Left cardiac atrium (tissue), 4 donors: ENCODE measurements at places on chromosomes 6 and 20. TPM values are rescaled to one million over a fixed set of nuclear protein-coding genes. Genes with fewer than 3 reads are reported as not detected.

- no peak for DNase-seq
Measured at GRCh38 chr6:27872642-27873020, 39.6 kb downstream of the OR2B2 start.

The CLPSL2 gene
- total RNA-seq, result not detected

- peak; percentile 76 for DNase-seq
Measured at GRCh38 chr20:50762435-50763220, 31.2 kb downstream of the PARD6B start.

DNA sequence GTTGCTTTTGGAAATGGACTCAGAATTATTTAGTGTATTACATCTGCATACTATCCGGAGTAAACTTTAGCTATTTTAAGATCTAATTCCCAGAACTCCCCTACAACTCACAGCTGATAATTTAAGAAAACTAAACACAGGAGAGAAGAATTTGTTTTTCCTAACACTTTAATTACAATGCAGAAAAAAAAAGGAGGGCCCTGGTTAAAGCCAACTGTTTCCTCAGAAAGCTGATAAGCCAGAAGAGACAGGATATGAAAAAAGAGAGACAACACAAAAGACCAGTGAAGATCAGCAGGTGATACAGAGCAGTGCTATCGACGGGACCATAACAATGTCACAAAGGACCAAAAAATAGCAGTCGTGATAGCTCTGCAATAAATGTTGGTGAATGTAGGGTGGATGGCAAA, 5.8 kb downstream of the IFNGR1 start:
- no peak for DNase-seq

The SLC22A1 gene
- total RNA-seq, result 1.1 TPM

GRCh38 chr20:55354720-55355119, 650.6 kb downstream of the CBLN4 start:
- no peak for DNase-seq

DNA sequence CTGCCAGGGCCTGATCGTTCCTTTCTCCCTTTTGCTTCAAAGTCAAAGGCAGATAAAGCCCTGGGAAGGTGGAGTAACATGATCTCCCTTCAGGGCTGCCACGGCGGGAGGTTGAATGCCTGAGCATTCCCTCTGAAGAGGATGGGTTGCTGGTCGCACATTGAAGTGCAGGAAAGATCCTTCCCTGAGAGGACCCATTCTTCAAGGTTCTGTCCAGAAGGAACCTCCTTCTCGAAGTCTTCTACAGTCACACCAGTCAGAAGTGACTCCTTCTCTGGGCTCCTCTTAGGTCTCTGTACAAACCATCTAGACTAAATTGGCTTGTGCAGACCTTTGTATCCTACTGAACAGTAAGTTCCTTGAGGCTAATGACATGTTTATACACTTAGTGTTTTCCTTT, 192.6 kb upstream of the VGLL2 start:
- no peak for DNase-seq

The TMEM244 gene
- total RNA-seq, result not detected

DNA sequence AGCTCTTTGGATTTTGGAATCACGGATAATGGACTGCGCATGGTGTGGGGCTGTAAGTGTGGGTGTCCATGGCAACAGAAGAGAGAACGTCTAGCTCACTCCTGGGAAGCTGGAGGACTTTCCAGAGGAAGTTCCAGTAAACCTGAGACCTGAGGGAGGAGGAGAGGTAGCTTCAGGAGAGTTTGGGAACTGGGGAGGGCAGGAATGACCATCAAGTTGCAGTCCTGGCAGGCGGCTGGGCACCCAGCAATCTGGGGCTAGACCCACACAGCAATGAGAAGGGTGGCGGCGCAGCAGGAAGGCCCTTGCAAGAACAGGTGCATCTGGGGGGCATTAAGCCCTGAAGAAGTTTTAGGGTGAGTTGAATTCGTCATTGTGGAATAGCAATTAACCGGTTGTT, 95.9 kb downstream of the FOXC1 start:
- DNase-seq, result no peak

The DNAH8 gene
- not detected for total RNA-seq

DNA sequence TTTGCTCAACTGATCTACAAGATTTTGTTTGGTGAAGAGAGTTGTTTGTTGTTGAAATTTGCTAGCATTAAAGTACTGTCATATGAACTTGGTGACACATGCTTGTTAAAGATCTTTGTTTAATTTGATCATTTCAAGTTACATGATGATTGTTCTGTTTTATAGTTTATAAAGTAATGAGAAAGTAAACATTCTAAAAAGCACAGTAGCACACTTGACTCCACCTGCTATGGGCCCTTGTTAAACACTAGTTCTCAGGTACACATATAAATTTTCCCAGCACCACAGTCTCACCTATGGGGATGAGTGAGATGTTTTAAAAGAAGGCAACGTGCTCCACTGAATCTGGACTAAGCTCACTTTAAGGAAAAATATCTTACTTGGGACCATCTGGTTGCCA, 14.1 kb downstream of the MCHR2 start:
- DNase-seq, result no peak

DNA sequence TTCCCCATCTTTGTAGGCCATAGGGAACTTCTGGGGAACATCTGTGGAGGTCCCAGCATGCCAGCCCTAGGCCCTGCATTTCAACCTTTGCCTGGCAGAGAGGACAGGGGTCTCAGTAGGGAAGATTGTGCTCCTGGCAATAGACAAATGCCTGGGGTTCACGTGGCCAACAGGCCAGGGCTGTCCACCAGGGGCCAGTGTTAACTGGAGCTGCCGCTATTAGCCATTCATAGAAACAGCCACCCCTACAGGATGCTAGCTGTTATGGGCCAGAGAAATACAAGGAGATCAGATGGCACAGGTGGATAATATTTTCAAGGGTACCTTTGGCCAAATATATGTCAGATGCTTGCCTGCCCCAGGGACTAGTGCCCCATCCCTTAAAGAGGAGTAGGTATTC, 932.9 kb downstream of the QKI start:
- DNase-seq, result no peak

- no peak for DNase-seq
Measured at GRCh38 chr6:23377830-23378229, 748.2 kb upstream of the NRSN1 start.

The OR2H2 gene
- total RNA-seq, result not detected

The HLA-DPA1 gene
- total RNA-seq, result 50.5 TPM

- no peak for DNase-seq
Measured at GRCh38 chr6:140907235-140907634, 1225.5 kb upstream of the GJE1 start.

GRCh38 chr20:1215386-1216170, 10.3 kb upstream of the RAD21L1 start:
- no peak for DNase-seq

The ZNF318 gene
- total RNA-seq, result 9.8 TPM

DNA sequence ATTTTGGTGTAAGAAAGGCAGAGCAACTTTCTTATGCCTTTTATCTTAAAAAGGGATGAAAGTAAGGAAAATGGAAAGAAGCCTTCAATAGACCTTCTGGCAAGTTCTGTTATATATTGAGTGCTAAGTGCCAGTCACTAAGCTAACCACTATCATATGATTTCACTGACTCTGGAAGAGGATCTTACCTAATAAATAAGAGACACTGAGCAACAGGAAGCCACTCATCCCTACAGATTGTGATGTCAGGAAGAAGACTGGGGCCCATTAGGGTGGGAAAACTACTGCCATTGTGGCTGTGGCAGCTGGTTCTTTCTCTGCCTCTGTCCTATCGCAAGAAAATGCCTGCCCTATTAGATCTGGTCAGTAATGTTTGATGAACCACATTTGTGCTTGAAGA, 89.6 kb downstream of the AIG1 start:
- no peak for DNase-seq

- DNase-seq, result no peak
Measured at GRCh38 chr6:128033156-128033555, 132.3 kb upstream of the THEMIS start.

The OVOL2 gene
- not detected for total RNA-seq

GRCh38 chr6:145813285-145814034, 1.1 kb downstream of the FBXO30 start:
- no peak for DNase-seq

DNA sequence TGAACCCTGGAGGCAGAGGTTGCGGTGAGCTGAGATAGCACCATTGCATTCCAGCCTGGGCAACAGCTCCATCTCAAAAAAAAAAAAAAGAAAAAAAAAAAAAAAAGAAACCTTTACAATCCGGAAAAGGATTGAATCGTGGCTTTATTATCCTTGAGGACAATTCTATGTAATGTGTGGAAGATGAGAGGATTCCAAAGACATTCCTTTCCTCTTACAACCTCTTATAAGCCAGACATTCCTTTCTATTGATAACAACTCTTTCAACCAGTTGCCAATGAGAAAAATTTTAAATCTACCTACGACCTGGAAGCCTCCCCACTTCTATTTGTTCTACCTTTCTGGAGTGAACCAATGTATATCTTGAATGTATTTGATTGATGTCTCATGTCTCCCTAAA, 91.2 kb upstream of the EEF1E1 start:
- no peak for DNase-seq

- DNase-seq, result peak; percentile 53
Measured at GRCh38 chr6:146598772-146599405, at the start of gene ADGB. Gene ADGB, plus strand, starts transcription at chr6:146598972. Its CDS starts 69 bp downstream, at chr6:146599041.

The RAET1L gene
- total RNA-seq, result not detected

The ANKRD60 gene
- not detected for total RNA-seq

DNA sequence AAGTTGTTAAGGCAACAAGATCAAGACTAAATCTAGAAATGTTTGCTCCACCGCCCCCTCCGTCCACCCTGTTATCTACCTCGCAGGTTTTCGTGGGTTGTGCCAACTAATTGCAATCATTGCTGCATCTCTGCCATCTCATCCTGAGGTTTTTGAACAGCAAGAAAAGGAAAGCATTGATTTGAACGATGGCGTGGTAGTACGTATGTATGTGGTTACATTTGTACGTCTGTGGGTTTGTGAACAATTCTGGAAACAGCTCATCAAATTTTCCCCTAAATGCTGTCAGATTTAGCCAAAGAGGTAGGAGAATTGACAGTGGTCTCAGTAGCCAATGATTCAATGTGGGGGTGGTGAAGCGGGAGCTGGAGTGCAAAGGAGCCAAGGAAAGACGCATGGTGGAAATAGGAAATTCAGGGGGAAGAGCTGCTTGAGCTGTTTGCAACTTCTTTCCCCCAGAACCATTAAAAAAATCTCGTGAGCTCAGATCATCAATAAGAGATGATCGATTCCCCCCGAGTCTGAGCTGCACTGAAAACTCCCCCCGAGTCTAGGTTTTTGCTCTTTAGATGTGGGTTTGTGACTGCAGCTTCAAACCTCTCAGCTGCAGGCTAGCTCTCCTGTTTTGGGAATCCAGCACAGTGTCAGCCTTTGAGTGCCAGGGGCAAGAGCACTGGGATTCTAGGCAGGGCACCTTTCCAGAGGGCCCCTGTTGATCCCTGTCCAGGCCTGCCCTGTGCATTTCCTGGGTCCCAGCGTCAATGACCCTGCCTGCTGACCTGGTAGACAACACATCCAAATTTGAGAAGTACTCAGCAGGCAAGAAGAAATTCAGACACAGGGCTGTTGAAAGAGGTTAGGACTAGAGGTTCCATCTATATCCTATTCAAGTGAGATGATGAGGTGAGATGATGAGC, 72.6 kb upstream of the LY86 start:
- DNase-seq, result no peak

DNA sequence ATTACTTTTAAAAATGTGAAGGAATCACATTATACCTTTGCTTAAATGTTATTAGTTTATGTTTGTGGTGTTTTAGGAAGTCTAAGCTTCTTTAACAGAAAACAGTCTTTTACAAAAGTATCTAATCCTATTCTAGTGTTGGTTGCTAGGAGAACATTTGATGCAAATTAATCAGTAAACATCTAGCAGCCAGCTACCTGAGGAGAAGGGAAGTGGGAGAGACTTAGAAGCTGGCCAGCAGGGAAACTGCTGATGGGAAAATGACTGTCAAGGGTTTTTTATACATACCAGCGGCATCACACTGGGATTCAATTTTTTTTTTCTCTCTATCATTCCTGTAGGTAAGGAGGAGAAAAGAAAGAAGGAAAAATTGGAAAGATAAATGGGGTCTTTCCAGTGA, 686.0 kb upstream of the MMS22L start:
- DNase-seq, result no peak

DNA sequence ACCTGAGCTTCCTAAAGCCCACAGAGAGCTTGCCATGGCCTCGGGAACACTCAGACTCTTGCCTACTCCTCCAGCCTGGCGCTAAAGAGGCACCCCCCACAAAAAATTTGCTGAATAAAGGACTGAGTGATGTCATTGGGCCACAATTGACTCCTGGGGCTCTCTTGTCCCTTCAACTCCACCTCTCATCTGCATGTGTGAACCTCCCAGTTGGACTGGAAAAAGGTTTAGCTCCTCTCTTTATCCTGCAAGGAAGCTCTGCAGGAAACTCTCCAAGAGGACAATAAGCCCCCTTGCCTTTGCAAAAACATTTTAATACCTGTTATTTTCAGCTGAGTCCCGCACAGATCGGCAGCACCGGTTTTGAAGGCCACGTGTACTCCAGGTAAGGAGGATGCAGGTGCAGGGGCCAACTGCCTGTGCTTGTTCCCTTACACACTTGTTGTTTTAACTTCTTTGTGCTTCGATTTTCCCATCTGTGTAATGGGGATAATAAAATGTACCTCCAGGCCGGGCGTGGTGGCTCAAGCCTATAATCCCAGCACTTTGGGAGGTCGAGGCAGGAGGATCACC, 107.3 kb downstream of the TFAP2C start:
- DNase-seq, result no peak

DNA sequence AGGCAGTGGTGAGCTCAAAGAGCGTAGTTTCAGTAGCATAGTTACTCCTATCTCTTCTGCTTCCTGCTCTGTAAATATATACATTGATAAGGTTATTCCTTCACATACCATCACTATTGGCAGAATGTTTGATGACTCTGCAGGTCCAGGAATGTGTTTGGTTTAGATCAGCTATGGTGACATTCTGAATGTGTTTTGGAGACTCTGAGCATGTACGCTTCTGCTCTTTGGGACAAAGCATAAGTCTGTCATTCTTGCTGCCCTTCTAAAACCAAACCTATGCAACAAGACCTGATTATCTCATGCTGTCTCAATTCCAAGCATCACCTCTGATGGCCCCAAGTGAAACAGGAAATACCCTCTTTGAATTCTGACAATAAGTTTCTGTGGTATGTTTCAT, 1074.3 kb downstream of the KIF16B start:
- no peak for DNase-seq

DNA sequence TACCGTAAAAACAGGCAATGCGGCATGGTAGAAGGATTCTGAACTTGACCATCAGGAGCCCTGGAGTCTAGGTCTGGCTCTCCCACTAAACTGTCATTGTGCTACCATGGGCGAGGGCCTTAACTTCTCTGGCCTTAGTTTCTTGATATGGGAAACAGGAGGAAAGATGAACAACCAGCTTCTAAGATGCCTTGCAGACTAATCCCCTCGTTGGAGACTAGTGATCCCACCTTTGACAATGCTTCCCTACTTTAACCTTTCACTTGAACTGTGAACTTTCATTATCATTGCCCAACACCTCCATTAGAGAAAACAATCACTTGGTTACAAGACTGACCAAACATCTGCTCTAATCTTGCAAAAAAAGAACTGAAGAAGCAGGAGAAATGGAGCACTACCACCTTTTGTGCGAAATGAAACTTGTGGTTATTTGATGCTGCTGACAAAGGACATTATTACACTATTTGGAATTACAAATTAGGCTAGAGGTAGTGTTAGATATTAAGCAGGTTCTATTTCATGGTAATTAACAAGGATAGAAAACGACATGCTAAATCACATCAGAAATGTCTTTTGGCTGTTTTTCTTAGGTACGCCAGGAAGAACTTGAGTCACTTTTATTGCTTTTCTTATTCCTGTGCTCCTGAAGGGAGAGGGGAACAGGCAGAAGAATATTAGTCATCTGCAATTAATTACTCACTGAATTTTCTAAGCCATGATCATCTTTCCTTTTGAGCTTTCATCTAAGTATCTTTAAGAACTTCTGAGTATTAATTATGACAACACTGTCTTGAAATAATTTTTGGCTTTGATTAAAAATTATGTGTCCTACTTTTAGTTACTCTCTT, 39.1 kb upstream of the ARHGAP18 start:
- DNase-seq, result no peak
